T follicular helper cell (primary cell): ENCODE measurements at places on chromosomes 13 and 19.

DNA sequence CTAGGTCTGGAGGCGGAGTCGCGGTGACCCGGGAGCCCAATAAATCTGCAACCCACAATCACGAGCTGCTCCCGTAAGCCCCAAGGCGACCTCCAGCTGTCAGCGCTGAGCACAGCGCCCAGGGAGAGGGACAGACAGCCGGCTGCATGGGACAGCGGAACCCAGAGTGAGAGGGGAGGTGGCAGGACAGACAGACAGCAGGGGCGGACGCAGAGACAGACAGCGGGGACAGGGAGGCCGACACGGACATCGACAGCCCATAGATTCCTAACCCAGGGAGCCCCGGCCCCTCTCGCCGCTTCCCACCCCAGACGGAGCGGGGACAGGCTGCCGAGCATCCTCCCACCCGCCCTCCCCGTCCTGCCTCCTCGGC lies at the start of gene SLC5A5:
Gene SLC5A5 (plus strand): TSS at position 68 of the 373 bp plus-strand sequence. CDS start 375 bp downstream, outside the sequence.
- no peak for DNase-seq

GRCh38 chr13:39904959-39905358 lies 249.5 kb downstream of the COG6 start:
- no peak for DNase-seq

- DNase-seq = no peak
These were observed 714.5 kb downstream of the UQCRFS1 start for GRCh38 chr19:28498404-28498976.

GRCh38 chr13:110497003-110497402 lies 64.5 kb downstream of the RAB20 start:
- no peak for DNase-seq

DNA sequence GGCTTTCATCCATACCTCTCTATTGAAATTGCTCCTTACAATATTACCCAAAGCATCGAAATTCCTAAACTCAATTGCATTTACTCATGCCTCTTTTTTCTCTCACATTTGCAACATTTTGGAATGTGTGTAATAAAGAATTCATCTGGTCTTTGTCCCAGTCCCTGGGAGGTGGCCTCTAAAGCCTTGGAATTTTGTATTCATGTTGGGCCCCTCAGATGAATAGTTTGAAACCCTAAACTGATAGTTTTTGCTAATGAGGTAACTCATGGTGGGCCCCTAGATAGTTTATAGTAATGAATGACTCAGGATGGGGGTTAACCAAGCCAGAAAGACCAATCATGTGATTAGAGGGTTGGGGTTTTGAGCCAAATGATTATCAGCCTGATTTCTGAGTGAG lies 490.4 kb downstream of the DIAPH3 start:
- no peak for DNase-seq

GRCh38 chr13:55869648-55870047 lies 1271.1 kb upstream of the PRR20A start:
- DNase-seq = no peak

DNA sequence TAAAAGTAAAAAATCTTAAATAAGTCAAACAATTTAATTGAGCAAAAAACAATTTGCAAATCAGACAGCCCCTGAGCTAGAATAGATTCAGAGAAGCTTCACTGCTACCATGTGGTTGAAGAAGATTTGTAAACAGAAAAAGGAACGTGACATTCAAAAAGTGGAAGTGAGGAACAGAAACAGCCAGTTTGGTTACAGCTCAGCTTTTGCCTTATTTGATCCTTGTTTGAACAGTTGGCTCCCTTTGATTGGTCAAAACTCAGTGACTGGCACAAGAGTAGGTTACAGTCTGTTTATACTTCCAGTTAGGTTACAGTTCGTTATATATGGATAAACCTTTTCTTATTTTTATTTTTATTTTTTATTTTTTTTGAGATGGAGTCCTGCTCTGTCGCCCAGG lies 5.8 kb downstream of the ZNF221 start:
- DNase-seq = no peak

DNA sequence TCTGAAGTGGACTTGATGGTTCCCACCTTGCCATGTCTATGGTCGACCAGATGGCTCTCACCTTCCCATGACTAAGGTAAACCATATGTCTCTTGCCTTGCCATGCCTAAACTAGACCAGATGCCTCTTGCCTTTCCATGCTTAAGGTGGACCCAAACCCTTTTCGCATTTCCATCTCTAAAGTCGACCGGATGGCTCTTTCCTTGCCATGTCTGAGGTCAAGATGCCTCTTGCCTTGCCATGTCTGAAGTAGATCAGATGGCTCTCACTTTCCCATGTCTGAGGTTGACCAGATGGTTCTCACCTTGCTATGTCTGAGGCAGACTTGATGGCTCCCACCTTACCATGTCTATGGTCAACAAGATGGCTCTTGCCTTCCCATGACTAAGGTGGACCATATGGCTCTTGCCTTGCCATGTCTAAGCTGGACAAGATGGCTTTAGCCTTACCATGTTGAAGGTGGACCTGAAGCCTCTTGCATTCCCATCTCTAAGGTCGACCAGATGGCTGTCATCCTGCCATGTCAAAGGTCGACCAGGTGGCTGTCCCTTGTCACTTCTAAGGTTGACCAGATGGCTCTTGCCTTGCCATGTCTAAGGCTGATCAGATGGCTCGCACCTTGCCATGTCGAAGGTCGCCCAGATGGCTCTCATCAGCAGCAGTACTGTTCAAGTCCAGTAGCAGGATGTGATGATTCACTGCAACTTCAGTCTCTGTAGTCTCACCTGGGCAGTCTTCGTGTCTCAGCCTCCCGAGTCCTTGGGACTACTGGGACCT lies 1439.4 kb downstream of the UQCRFS1 start:
- DNase-seq = no peak

DNA sequence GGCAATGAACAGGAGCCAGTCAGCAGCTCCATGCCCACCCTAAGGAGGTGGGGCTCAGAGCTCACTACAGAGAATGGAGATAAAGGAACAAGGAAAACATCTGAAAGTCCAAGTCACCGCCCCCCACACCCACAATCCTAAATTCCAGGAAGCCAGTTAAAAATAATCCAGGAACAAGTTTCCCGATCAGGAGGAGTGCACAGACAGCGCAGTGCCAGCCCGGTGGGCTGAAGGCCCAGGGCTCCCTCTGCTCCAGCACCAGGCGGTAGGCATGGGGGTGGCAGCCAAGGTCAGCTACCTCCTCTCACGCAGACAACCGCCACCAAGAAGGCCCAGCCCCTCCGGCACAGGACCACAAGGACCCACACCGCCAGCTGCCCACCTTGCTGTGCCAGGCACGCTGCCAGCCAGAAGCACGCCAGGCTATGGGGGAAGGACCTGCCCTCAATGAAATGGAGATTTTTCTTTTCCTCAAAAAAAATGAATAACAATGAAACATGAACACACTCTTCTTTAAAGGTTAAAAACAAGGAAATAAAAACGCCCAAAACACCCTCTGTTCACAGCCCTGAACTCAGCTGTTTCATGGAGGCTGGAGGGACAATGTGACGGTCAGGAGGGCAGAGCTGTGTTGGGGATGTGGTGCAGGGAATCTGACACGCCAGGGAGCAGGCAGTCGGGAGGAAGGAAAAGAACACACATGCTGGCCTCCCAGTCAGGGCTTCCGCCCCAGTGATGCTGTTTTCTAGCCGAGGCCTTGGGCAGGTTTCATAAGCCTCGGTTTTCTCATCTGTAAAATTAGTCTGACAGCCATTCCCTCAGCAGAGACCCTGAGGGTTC lies 11.0 kb downstream of the STK24 start:
- DNase-seq = no peak

- DNase-seq = no peak
These were observed 143.2 kb upstream of the ZNF507 start for GRCh38 chr19:32202244-32202643.

DNA sequence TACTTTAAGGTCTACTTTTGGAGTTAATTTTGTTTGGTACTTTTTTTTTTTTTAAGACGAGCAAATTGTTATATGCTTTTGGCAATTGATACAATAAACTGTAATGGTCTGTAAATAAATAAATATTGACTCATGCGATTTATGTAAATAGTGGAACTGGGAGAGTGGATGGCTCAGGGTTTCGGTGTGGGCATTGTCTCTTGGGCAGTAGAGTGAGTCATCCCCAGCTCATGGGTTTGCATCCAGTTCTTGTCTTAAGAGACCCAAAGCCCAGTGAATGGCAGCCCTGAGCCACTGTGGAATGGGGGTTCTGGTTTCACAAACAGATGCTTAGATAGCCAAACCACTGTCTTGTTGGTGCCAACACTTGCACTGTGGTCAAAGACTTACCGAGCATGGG lies 33.0 kb downstream of the FGF9 start:
- no peak for DNase-seq

- no peak for DNase-seq
These were observed 119.1 kb upstream of the SOX1 start for GRCh38 chr13:111947876-111948275.

DNA sequence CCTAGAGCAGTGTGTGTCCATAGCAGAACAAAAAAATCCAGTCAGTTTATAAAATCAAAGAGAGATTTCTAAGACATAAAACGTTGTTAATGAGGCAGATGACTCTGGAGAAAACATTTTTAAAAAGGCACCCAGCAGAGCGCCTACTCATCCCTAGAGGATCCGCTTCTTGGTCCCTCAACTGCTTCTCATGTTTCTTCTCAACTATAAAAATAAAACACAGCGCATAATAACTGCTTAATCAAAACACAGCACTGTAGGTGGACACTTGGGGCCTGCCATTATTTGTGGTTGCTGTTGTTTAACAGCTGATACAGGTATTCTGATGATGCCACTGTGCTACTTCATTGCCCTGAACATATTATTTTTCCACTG lies 347.9 kb downstream of the FGF9 start:
- DNase-seq = no peak

- no peak for DNase-seq
These were observed 1.0 kb downstream of the DIRAS1 start for GRCh38 chr19:2719920-2720776.

DNA sequence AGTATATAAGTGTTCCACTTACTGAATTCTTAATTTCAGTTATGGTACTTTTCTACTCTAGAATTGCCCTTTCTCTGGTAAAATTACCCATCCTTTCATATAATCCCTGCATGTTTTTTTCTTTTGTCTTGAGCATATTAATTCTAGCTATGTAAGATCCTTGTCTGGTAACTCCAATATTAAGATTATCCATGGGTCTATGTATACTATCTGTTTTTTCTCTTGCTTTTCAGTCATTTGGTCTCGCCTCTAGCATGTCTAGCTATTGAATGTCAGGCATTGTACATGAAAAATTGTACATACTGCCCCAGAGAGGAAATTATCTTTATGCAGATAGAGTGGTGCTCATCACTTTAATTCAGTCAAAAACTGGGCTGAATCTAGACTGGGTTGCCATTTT lies 50.4 kb upstream of the CALM3 start:
- DNase-seq = no peak
